ENCODE measurements at places on chromosomes 3 and 15.

GRCh38 chr3:21484057-21484827, 266.8 kb downstream of the ZNF385D start:
- DNase-seq: peak; percentile 40

DNA sequence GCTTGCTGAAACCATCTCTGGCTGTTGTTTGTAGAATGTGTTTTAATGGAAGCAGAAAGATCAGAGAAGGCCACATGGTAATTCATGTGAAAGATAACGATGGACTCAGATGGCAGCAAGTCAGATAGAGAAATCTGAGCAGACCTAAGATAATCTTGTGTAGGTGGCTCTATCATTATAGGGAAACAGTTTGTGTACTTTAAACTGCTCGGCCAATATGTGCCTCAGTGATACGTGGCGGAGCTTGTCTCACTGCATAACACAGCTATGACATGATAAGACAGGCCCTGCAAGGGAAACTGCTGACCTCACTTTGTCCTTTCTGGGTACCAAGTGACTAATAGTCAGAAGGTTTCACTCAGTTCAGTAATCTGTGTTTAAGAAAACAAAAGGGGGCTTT, 51.0 kb downstream of the MME start:
- no peak for DNase-seq

GRCh38 chr15:88657326-88658069, 18.7 kb downstream of the ISG20 start:
- DNase-seq: no peak

- DNase-seq: peak; percentile 71
Measured at GRCh38 chr3:48598323-48599076, 3.4 kb upstream of the COL7A1 start.

- no peak for DNase-seq
Measured at GRCh38 chr3:146712806-146713205, 107.7 kb upstream of the PLSCR5 start.

GRCh38 chr3:127167315-127168043, 25.5 kb upstream of the PRR23E start:
- no peak for DNase-seq

- DNase-seq: no peak
Measured at GRCh38 chr3:133547432-133548041, 25.9 kb upstream of the CDV3 start.

GRCh38 chr3:139473155-139473771, 3.1 kb downstream of the RBP2 start:
- no peak for DNase-seq

DNA sequence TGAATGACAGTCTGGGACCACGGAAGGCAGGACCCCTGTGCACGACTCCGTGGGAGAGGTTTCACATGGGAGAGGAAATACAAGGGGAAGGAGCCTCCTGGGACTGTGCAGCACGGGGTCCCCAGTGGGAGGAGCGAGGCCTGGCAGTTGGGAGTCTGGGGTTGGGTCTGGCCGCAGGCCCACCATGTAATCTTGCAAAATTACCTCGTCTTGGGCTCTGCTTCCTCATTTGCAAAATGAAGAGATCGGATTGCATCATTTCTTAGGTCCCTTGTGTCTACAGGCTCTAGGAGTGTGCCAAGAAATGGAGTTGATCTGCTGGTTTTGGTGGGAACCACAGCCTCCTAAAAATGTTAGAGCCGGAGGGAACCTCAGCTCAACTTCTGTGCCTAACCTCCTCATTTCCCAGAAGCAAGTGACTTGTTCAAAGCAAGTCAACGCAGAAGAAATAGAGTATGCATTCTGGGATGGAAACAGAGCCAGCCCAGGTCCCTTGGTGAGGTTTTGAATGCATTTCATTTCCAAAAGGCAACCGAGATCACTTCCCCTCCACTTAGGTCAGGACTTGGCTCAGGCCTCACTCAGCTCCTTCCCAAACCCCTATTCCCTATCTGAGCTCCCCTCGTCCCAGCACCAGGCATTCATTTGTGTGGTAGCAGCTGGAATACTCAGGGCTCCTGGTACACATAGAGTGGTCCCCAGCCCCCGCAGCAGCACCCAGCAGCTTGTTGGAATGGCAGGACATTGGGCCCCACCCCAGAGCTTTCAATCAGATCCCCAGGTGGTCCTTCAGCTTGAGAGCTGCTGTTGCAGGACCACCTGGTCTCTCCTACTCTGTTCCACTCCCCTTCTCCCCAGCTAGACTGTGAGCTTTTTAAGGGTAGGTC, 267.7 kb downstream of the XXYLT1 start:
- peak; percentile 88 for DNase-seq

DNA sequence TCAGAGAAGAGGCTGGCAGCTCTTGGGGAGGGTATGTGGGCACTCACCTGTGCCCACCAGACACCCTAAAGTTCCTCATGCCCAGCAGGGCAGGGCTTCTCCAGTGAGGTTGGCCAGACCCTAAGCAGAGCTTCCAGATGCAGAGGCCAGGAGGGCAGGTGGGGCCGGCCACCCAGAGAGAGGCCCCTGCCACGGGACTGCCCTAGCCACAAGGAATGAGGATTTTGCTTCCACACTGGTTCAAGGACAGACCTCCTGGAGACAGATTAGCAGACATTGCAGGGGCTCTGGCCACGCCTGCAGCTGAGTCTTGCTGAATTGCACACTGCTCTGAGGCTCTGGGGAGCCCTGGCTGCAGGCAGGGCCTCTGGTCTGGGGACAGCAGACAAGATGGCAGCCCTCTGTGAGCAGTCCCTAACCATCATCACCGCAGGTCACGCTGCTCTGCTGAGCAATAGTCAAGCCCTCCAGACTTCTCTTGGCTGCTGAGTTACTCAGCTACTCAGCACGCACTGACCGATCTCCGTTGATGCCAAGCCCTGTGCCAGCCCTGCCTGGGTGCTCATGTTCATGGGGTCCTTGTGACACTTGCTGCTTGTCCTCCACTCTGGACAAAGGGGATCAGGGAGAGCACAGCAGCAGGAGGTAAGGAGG, 117.4 kb upstream of the ABHD17C start:
- DNase-seq: no peak

GRCh38 chr3:190362258-190362657, 25.7 kb upstream of the CLDN16 start:
- DNase-seq: no peak

DNA sequence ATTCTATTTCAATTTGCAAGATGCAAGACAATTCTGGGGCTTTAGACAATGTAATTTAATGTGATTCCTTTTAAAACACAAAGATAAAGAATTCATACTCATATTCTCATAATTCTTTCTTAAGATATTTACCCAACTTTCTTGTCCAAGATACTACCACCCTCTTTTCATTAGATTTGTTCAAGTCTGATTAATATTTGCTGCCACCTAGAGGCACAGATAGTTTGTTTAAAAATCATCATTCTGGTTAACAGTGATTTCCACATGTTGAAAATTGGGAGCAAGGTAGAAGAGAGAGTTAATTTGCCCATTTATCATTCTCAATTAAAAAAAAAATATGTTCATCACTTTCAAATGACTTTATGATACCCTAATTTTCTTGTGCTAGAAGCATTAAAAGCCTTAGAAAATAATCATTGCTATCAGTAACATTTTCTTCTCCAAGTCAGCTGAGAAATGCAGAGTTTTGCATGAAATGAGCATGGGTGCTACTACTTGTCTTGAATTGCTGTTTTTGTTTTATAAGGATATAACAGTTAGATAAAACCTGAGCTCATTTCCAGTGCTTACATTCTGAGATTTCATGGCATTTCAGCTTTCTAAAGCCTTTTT, 11.6 kb downstream of the TAMM41 start:
- DNase-seq: no peak

DNA sequence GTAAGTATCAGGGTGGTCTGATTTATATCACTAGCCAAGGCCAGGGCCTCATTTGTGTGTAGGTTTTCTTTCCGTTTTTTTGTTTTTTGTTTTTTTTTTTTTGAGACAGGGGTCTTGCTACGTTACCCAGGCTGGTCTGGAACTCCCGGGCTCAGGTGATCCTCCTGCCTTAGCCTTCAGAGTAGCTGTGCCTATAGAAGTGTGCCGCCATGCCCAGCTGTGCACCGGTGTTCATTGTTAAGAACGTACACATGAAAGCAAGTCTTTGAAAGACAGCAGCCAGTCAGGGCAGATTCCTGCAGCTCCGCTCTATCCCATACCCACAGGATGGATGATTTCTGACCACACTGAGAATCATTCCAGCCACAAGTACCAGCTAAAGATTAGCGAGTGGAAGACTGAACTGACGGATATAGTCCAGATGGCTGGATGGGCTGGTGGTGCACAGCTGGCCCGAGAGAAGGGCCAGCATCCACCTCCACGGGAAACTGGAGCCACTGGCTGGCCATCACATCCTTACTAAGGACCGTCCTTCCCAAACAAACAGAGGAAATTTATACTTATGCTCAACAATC, 95.4 kb downstream of the PCSK6 start:
- DNase-seq: no peak

DNA sequence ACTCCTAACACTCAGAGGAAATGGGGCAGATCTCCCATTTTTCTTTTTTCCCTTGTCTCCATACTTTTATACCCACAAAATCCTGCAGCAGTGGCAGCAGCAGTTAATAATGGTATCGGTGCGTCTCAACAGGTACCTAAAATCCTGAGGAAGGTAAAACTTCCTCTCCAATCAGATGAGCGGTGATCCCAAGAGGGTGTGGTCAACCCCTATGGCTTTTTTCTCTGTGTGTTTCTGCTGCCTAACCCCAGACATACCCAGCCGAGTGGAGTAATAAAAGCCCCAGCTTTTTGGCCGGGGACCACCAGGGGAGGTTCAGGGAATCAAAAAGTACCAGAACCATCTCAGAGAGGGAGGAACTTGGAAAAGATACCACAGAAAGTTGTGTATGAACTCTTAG, 9.1 kb downstream of the GK5 start:
- DNase-seq: no peak

DNA sequence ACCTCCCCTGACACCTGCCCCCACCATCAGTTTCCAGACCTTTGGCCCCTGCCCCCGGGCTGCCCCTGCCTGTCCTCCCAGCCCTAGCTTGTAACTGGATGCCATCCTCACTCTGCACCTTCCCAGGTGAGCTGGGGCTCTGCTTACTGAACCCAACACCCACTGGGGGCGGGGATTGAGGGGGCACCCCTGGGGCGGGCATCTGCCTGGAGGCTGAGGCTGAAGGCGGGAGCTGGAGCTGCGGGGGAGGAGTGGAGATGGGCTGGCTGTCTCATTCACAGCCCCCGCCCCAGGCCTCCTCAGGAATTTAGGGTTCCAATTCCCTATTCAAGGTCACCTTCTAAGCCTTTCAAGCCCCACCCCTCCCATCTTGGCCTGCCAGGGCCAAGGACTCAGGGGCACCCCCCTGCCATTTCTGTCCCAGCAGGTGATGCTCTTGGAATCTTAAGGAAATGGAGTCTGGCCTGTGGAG, 17.7 kb downstream of the PIF1 start:
- no peak for DNase-seq

- no peak for DNase-seq
Measured at GRCh38 chr3:71893122-71893521, 108.2 kb upstream of the PROK2 start.

- no peak for DNase-seq
Measured at GRCh38 chr3:36765104-36765503, 751 bp upstream of the DCLK3 start.

- no peak for DNase-seq
Measured at GRCh38 chr15:57452090-57452754, 75.9 kb downstream of the CGNL1 start.

GRCh38 chr15:101464999-101465669, 24.4 kb downstream of the PCSK6 start:
- no peak for DNase-seq

- no peak for DNase-seq
Measured at GRCh38 chr15:33567652-33568051, 256.9 kb downstream of the RYR3 start.

- no peak for DNase-seq
Measured at GRCh38 chr15:70974004-70974832, 81.6 kb downstream of the LRRC49 start.

GRCh38 chr15:98280284-98280975, 319.9 kb downstream of the ARRDC4 start:
- DNase-seq: no peak

- DNase-seq: no peak
Measured at GRCh38 chr3:40996827-40997710, 202.2 kb upstream of the CTNNB1 start.

DNA sequence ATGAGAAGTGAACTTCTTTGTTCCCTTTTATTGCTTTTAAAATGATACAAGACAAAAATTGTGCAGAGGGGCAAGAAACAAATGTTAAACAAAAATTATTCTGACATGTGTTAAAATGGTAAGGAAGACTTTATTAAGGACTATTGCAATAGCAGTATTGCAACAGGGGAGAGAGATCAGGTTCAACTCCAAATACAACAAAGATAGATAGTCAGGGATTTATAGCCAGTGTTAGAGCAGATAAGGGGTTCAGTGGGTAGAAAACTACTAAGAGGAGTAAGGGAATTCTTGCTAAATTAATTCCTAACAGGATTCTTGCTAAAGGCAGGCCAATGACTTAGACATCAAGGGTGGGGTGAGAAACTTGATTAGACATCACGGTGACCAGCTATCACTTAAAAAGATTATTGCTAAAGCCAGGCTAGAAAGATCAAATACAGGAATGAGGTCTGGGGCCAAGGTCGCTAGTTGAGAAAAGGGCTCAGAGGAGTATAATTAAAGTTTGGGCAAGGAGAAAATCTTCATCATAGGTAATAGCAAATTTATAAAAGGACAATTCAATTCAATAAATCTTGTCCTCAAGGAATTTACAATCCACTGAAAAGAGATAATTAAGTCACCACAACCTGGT, 81.5 kb downstream of the FHIT start:
- DNase-seq: no peak

- DNase-seq: no peak
Measured at GRCh38 chr3:31770822-31771326, 210.2 kb downstream of the OSBPL10 start.

Measured in Right ventricle myocardium superior (tissue), 1 donor.